ENCODE measurements at places on chromosomes 5 and 9. TPM values are rescaled to one million over a fixed set of nuclear protein-coding genes. Genes with fewer than 3 reads are reported as not detected.

Gene ARHGEF37
- polyA plus RNA-seq = 9.3 TPM

Gene LHX6
- polyA plus RNA-seq = 8.4 TPM

Gene PCDHGA2
- 2.7 TPM for polyA plus RNA-seq

Gene NXNL2
- polyA plus RNA-seq = not detected

Gene SMIM33
- not detected for polyA plus RNA-seq

Gene LRRC19
- polyA plus RNA-seq = not detected

Gene SEMA6A
- 2.2 TPM for polyA plus RNA-seq

Gene RAB3C
- 0.04 TPM for polyA plus RNA-seq

Gene PARP8
- 1.7 TPM for polyA plus RNA-seq

Gene ST8SIA4
- polyA plus RNA-seq = 1.1 TPM

Gene PCAT7
- polyA plus RNA-seq = not detected

Gene GABRA1
- not detected for polyA plus RNA-seq

Gene CCDC112
- 4.3 TPM for polyA plus RNA-seq

Gene SPAG8
- 4.2 TPM for polyA plus RNA-seq

Gene CARTPT
- polyA plus RNA-seq = not detected

Gene PCDHA9
- polyA plus RNA-seq = not detected

Gene TMEM252
- not detected for polyA plus RNA-seq

Measured in heart left ventricle (tissue), 16 donors.